Activated naive CD8-positive, alpha-beta T cell treated with anti-CD3 and anti-CD28 coated beads for 36 hours (primary cell): ENCODE measurements at places on chromosomes 12 and 14.

GRCh38 chr14:89249972-89250654 is 166.9 kb downstream of the FOXN3 start:
- no peak for DNase-seq

GRCh38 chr14:92105893-92106142 is 564 bp downstream of the ATXN3 start:
- DNase-seq: no peak

- DNase-seq: no peak
Measured at GRCh38 chr12:5272018-5272785, 159.7 kb upstream of the NTF3 start.

- DNase-seq: no peak
Measured at GRCh38 chr14:60250257-60251035, 1.4 kb downstream of the PPM1A start.

- no peak for DNase-seq
Measured at GRCh38 chr12:42097971-42098370, 46.7 kb downstream of the GXYLT1 start.

DNA sequence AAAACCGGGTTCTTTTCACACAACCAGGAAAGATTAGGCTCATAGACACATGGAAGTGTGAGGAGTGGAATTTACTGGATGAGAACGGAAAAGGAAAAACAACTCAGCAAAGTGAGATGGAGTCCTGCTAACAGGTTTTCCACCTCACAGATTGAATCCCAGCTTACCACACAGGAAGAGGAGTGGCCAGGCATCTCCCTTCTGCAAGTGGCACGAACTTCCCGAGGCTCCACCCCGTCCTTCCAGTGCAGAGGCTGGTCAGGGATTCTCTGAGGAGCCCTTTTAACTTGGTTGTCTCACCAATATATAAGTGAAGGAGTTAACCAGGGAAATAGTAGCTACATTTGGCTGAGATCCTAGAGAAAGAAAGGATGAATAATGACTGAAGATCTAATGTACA is 102.8 kb downstream of the SCAF11 start:
- DNase-seq: no peak

GRCh38 chr14:76767681-76768656 is 6.7 kb downstream of the VASH1 start:
- DNase-seq: peak; percentile 72

- no peak for DNase-seq
Measured at GRCh38 chr12:55712700-55713415, 3.0 kb upstream of the BLOC1S1 start.

DNA sequence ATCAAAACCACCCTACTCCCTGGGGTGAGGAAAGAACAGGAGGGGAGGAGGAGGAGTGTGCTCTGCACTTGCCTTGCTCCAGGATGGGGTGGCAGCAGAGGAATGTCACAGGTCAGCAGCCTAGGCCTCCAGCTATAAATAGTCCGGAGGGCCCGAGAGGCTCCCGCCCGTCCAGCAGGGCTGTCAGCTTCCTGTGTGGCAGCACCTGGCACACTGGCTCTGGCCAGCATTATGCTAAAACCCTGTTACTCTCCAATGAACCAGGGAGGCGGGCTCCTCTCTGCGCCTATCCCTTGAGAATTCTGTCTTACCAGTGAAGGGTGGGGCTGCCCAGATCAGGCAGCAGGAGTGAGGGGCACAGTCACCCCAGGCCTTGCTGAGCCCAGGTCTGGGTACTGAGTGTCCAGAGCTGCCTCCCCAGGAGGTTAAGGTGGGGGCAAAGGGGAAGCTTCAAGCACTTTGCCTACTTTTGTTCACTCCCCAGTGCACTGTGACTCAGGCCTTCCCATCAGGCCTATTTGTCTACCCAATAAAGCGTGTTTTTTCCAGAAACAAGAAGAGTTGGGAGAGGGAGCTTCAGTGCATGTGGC is 1.2 kb upstream of the COX14 start:
- no peak for DNase-seq

- no peak for DNase-seq
Measured at GRCh38 chr12:43806737-43807072, 588 bp upstream of the TWF1 start.
